Bone marrow (tissue), 2 donors: ENCODE measurements at places on chromosomes 16 and 17.

GRCh38 chr17:77380395-77381184 is 239.8 kb downstream of the SEC14L1 start:
- no peak for DNase-seq

DNA sequence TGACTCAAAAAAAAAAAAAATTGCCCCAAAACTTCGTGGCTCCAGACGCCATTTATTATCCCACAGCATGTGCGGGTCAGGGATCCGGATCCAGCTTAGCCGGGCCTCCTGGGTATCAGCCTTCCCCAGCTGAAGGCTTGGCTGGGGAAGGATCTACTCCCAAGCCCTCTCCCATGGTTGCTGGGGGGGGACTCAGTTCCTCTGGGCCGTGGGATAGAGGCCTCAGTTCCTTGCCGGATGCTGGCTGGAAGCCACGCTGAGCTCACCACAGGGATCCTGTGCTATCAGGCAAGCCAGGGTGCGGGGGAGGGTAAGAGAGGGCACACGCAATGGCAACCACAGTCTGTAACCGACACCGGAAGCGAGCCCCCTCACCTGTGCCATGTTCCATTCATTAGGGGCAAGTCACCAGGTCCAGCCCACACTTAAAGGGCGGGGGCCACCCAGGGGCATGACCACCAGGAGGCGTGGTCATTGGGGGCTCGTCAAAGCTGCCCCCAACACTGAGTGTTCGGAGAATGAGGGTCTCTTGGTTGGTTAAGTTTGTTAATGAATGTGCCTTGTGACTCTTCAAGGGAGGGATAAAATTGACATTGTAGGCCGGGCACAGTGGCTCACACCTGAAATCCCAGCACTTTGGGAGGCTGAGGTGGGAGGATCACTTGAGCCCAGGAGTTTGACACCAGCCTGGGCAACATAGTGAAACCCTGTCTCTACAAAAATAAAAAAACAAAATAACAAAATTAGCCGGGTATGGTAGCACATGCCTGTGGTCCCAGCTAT is 210.0 kb upstream of the GSE1 start:
- DNase-seq: no peak

DNA sequence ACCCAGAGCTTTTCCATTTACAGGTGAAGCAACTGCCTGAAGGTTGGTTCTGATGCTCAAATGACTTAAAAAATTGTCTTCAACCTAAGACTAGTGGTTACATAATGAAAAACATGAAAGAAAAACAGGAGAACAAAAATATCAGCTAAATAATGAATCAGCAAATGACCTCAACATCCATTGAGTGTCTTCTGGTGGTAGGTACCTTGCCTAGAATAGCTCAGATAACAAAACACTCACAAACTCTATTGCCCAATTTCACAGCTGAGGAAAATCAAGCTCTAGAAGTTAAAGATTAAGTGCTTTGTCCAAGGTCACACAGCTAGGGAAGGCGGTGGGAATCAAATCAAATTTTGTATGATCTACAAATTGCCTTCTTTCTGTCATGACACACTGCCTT is 304.6 kb upstream of the CDH11 start:
- no peak for DNase-seq

DNA sequence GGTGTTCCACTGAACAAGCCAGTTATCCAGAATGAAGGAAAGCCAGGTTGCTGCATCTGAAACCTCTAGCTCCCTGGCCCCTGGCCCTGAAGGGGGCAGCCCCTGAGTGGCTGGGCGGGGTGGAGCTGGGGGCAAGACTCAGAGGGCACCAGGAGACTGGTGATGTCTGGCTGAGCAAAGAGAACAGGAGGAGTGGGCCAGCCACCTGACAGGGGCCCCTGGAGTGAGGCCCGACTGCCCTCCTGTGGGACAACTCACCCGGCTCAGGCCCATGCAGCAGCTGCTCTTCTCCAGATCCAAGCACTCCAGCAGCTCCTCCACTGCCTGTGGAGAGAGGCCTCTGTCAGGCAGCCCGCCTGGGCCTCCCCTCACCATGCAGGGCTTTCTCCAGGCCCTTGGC is 60.4 kb downstream of the PIPOX start:
- no peak for DNase-seq

GRCh38 chr17:56142325-56142724 is 10.9 kb upstream of the ANKFN1 start:
- no peak for DNase-seq

GRCh38 chr17:82217120-82217529 is 4.5 kb upstream of the CCDC57 start:
- DNase-seq: no peak

DNA sequence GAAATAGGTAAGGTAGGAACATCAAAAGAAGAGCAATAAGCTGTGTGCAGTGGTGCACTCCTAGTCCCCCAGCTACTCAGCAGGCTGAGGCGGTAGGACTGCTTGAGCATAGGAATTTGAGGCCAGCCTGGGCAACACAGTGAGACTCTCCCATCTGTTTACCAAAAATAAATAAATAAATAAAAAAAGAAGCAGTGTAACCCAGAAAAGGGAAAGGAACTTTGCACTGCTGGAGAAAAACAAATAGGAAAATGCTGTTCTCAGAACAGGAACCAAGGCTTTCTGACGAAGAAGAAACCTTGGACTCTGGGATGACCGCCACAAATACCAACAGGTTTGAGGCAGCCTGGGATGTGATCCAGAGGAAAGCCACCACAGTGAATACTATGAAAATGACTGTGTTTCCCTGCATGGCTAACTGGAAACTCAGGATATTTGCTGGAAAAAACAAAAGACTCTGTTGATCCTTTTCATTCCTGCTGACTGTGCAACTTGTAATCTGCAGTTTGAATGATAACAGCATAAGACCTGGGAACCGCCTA is 41.2 kb downstream of the TTC19 start:
- DNase-seq: no peak

DNA sequence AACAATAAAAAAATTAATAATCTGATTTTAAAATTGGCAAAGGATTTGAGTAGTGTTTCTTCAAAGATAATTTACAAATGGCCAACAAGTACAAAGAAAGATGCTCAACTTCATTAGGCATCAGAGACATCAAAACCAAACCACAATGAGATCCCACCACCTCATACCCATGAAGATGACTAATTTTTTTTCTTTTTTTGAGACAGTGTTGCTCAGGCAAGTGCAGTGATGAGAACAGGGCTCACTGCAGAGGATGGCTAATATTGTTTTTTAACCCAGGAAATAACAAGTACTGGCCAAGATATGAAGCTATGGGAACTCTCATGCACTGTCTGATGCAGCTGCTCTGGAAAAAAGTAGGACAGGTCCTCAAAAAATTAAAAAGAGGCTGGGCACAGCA is 14.9 kb downstream of the WDR45B start:
- no peak for DNase-seq

- DNase-seq: no peak
Observed at GRCh38 chr16:66471716-66472393, 44.8 kb downstream of the BEAN1 start.

DNA sequence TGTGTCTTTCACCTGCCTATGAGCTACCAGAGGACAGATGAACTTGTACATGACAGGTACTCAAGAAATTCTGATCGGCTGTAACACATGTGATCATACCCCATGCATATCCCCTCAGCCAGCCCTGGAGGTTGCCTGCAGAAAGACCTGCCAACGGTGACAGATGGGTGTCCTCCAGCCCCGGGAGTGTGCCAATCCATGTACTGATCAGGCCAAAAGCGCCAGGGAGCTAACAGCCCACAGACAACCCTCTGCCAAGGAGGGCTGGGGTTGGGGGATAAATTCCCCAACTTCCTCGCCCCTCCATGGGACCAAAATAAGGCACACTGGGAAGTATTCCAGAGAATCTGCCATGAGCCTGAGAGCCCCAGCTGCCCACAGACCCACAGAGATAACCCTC is 189.4 kb downstream of the CCT6B start:
- DNase-seq: no peak

DNA sequence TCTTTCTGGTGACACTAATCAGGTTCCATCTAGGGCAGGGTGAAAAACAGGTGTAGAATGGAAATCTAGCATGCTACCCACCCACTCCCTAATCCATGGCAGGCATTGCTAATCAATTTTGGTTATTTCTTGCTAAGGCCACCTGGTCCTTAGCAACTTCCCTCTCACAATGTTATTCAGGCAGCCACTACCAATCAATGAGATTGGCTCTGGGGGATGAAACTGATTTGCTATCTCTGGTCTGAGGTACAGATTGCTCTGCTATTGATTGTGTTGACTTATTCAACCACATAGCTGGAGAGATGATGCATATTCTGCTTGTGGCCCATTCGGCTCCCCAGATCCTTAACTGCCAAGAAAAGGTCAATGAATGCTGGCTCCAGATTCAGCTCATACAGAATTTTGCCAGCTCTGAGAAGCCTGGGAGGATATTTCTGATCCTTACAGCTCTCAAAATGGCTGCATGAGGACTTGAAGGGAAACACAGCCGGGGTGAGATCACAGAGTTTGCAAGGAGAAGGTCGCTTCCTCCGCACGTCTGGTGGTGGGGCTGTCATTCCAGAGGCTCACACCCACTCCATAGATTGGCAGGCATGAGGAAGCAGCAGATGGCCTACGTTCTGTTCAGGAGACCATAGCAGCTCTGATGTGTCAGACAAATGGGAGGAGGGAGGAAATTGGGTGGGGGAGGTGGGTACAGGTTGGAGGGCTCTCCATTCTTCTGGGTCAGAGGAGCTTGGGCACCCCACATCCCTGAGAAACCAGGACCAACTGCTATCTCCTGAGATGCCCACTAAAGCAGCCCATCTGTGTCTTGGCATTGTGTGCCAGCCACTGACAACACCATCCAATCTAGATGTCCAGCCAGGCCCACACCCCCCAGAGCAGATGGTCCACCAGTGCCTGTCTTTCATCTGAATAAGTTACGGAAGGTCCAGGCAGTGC is 22.3 kb downstream of the SEZ6 start:
- peak; percentile 12 for DNase-seq

DNA sequence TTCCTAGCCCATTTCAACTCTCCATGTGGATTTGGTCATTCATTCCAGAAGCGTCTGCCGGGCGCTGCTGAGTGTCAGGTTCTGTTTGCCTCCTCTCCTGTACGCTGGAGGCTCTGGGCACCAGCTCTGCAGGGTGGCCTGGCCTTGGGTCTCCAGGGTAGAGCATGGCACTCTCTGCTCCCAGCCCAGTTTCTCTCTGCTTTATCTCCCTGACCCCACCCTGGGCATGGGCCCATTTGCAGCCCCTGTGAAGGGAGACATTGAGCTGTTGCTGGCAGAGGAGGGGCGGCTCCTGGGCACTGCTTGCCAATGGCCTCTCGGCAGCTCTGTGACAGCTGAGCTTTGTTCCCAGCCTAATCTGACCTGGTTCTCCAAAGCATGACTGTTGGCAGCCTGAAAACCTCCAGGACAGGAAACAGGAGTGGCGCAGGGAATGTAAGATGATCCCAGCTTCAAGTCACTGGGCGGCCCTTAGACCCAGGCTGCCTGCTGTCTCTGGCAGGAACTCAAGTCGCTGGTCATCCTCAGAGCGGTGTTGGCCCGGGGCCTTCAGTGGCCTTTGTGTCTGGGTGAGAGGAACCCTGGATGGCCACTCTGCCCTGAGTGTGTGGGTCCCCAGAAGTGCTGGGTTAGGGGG is 146.8 kb downstream of the SEC14L1 start:
- DNase-seq: no peak

GRCh38 chr16:89506791-89507191 is 1.4 kb upstream of the SPG7 start:
- DNase-seq: no peak

GRCh38 chr17:52227926-52228325 is 69.4 kb upstream of the CA10 start:
- DNase-seq: no peak

DNA sequence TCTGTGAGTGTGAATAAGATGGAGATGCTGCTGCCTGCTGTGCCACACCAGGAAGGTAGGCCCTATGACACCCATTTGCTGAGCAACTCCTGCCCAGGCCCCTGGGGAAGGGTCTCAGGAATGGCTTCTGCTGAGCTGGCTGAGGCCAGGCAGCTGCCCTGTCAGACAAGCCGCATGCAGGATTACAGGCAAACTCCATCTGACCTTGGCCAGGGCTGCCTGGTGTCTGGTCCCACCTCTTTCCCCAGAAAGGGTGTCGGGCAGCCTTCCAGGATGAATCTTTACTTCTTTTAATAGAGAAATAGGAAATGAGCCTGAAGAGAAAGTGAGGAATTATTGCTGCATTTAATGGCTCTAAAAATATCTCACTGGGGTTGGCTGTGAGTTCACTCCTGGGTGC is 182.5 kb downstream of the IRX5 start:
- no peak for DNase-seq

DNA sequence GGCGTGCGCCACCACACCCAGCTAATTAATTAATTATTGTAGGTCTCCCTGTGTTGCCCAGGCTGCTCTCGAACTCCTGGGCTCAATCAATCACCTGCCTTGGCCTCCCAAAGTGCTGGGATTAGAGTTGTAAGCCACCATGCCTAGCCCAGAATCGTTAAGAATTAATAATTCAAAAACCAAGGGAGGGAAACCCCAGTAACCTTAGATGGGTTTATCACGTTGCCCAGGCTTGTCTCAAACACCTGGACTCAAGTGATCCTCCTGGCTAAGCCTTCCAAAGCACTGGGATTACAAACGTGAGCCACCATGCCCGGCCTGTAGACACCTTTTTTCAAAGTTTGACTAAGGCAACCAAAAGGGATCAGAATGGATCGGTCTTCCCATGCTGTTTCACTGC is 21.6 kb downstream of the CD300LF start:
- no peak for DNase-seq

DNA sequence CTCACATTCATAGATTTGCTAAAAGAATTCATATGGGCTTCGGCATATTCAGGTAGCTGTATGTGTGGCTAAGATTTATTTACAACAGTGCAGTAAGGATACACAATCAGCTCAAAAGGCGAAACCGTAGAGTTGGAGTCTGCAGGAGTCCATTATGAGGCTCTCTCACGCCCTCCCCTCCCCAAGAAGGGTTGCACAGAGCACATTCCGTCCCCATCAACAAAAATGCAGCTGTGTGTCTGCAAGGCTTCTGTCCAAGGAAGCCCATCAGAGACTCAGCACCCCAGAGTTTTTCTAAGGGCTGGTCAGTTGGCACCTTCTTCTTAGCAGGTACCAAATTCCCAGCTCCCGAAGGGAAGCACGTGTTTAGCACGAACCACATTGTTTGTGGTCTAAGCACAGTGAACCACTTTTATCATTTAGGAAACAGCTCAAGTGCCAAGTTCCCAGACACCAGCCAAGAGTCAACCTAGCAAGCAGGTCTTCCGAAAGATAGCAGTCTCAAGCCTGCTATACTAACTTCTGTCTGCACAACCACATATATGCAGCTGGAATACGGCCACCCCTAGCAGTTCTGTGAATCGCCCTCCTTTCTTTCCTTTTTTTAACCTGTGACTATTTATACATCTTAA is 28.5 kb upstream of the MEAK7 start:
- DNase-seq: no peak

- no peak for DNase-seq
Observed at GRCh38 chr16:4523686-4524085, 14.9 kb downstream of the CDIP1 start.

- DNase-seq: no peak
Observed at GRCh38 chr17:60091908-60092331, 13.2 kb upstream of the HEATR6 start.

GRCh38 chr16:61590577-61590976 is 445.7 kb downstream of the CDH8 start:
- DNase-seq: no peak

- no peak for DNase-seq
Observed at GRCh38 chr16:17744921-17745572, 274.3 kb upstream of the XYLT1 start.
